ENCODE measurements at places on chromosomes 3 and 15. TPM values are rescaled to one million over a fixed set of nuclear protein-coding genes. Genes with fewer than 3 reads are reported as not detected.

Gene GRAMD2A
- total RNA-seq, result not detected

Gene SERINC4
- not detected for total RNA-seq

Gene GOLGA8T
- total RNA-seq, result 0.26 TPM

Gene GATM
- 1,064 TPM for total RNA-seq

Gene SAMD7
- total RNA-seq, result not detected

Gene AMIGO3
- 2.0 TPM for total RNA-seq

Gene FANCD2OS
- not detected for total RNA-seq

Gene GP5
- not detected for total RNA-seq

GRCh38 chr15:89628301-89628700 is 27.0 kb downstream of the KIF7 start:
- DNase-seq, result no peak
- no peak overlapping the region for H3K27ac ChIP-seq
- H3K27me3 ChIP-seq, result no peaks in the 10 kb centered on the region
- no peaks in the 10 kb centered on the region for H3K36me3 ChIP-seq

DNA sequence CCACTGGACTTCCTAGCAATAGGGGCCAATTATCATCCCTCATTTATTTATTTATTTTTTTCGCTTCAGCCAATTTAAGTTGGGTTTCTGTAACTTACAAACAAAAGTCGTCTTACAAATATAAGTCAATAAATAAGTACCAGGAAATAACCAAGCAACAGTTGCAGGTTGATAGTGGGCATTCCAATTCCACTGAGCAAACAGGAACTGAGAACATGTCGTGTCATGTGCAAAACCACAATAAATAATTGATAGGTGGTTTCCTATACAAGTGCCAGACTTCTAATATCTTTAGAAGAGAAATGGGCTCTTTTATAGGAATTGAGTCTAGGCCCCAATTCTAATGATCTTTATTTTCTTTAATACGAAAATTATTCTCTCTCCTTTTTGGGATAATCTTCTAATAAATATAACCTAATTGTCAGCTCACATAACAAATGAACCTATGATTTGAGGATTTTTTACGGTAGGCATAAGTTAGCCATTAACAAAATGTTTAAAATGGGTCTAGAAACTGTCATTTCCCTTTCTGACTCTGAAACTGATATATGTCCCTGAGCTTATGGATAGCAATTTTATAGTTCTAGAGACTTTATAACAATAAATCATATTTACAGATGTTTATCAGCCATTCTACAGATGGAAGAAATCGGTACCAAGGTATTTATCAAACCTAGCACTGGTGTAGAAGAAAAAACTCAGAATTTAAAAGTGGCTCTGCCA is 571.8 kb downstream of the FOXP1 start:
- H3K4me1 ChIP-seq, result peaks cover 58% of the 10 kb centered on the region
- H3K27ac ChIP-seq, result peak overlapping the region; percentile 4
- H3K27me3 ChIP-seq, result no peaks in the 10 kb centered on the region
- peaks cover 7% of the 10 kb centered on the region for H3K36me3 ChIP-seq
- no peak overlapping the region for H3K4me3 ChIP-seq

- peaks cover 5% of the 10 kb centered on the region for H3K36me3 ChIP-seq
- no peak for DNase-seq
- no peaks in the 10 kb centered on the region for H3K27me3 ChIP-seq
- no peak overlapping the region for H3K4me3 ChIP-seq
These were observed 4.4 kb downstream of the HYAL2 start for GRCh38 chr3:50318163-50318562.

DNA sequence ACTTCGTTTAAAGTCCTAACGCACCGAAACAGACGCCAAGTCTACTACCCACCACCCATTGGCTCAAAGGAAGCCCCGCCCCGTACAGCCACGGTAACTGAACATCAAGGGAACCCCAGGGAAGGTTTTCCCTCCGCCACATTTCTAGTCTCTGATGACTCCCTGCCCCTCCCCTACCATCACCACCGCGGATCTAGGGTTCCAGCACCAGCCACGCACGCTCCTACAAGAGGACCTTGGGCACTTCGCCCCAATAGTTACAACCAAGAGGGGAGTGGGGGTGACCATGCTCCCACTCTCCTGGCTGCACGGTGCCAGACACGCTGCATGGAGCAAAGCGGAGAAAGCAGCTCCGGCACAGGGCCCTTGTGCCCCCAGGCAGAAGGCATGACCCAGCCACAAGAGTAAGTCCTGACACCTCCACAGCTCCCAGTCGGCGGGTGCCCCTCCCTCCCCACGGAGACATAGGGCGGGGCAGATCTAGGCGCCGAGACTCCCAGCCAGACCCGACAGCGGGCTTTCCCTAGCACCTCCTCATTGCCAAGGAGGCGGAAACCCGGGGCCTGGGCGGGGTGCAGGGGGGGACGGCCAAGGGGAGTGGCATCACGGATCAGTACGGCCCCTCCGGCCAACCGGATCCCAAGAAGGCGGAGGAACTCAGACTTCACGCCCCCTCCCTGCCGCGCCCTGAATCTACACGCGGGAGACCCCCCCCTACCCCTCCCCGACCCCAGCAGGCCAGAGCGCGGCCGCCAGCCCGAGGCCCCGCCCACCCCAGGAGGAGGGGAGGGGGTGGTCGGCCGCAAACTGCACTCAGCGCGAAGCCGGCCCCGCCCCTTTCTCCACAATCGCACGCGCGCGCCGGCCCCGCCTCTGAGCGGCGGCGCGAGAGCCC is 936 bp downstream of the SIN3A start:
- H3K36me3 ChIP-seq, result no peaks in the 10 kb centered on the region
- peak overlapping the region; percentile 93 for H3K27ac ChIP-seq
- H3K4me1 ChIP-seq, result peaks cover 23% of the 10 kb centered on the region

- peaks cover 44% of the 10 kb centered on the region for H3K4me1 ChIP-seq
- H3K27me3 ChIP-seq, result no peaks in the 10 kb centered on the region
- no peak for DNase-seq
These were observed 32.6 kb downstream of the UBE3A start for GRCh38 chr15:25406261-25406660.

DNA sequence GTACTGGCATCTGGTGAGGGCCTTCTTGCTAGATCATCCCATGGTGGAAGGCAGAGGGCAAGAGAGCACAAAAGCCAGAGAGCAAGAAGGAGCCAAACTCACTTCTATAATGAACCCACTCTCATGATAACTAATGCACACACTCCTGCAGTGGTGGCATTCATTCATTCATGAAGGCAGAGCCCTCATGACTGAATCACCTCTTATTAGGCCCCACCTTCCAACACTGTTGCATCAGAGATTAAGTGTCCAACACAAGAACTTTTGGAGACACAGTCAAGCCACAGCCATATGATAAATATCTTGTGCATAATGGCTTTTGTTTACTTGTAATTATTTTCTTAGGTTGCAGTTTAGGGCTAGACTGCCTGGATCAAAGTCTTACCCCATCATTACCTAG is 182.7 kb downstream of the TIGIT start:
- no peak for DNase-seq
- H3K4me3 ChIP-seq, result no peak overlapping the region
- peaks cover 4% of the 10 kb centered on the region for H3K4me1 ChIP-seq
- no peak overlapping the region for H3K27ac ChIP-seq
- no peaks in the 10 kb centered on the region for H3K27me3 ChIP-seq

DNA sequence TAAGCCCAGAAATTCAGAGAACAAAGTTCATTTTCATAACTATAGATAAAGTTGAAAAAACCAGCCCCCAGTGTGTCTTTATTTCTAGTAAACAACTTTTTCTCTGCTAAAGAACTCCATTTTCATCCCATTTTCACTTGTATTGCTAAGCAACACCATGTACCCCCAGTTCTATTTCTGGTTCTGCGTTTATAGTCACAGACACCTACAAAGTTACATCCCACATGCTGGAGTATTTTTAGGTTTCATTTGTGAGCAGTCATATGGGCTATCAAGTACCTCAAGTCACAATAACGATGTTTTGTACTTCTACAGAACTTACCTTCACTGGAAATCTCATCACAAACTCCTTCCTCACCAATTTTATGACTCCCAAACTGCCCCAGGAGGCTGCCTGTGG is 236.5 kb downstream of the RSL24D1 start:
- no peaks in the 10 kb centered on the region for H3K36me3 ChIP-seq
- no peak for DNase-seq
- no peaks in the 10 kb centered on the region for H3K27me3 ChIP-seq
- H3K4me3 ChIP-seq, result no peak overlapping the region
- H3K4me1 ChIP-seq, result no peaks in the 10 kb centered on the region

- H3K4me3 ChIP-seq, result no peak overlapping the region
- no peaks in the 10 kb centered on the region for H3K27me3 ChIP-seq
- peak overlapping the region; percentile 61 for H3K27ac ChIP-seq
- peaks cover 41% of the 10 kb centered on the region for H3K4me1 ChIP-seq
These were observed 109.5 kb downstream of the RPLP1 start for GRCh38 chr15:69562116-69562515.

DNA sequence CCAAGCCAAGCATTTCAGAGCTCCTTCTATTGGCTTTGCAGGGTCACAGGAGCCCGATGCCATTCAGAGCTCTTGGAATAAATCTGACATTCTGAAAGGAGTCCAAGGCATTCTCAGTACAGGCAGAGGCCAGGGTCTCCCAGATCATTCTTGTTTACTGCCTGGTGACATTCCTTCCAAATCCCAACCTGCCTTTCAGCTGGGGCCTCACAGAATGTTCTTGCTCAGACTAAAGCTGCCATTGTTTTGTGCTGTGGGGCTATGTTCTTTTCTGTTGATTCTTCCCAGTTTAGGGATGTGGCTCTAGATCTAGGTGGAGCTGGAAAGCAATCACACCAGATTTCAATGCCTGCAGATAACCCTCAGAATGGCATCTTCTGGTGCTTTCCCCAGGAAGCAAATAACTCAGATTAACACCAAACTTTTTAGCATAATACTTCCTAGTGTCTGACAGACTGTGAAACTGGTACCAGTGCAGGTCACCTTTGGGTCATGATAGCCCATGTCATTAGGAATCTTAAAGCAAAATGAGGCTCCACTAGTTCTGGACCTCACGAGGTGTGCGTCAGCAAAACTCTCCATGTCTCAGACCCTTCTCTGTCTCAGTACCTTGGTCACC is 166.9 kb downstream of the CHST2 start:
- no peak overlapping the region for H3K27ac ChIP-seq
- H3K27me3 ChIP-seq, result no peaks in the 10 kb centered on the region
- no peaks in the 10 kb centered on the region for H3K36me3 ChIP-seq
- no peaks in the 10 kb centered on the region for H3K4me1 ChIP-seq
- no peak overlapping the region for H3K4me3 ChIP-seq

GRCh38 chr15:85507114-85507513 is 126.7 kb downstream of the AKAP13 start:
- H3K27ac ChIP-seq, result no peak overlapping the region
- H3K4me3 ChIP-seq, result no peak overlapping the region
- H3K27me3 ChIP-seq, result no peaks in the 10 kb centered on the region
- no peaks in the 10 kb centered on the region for H3K4me1 ChIP-seq

- H3K27ac ChIP-seq, result no peak overlapping the region
- H3K36me3 ChIP-seq, result no peaks in the 10 kb centered on the region
- DNase-seq, result no peak
- no peak overlapping the region for H3K4me3 ChIP-seq
- H3K27me3 ChIP-seq, result no peaks in the 10 kb centered on the region
These were observed 2.3 kb upstream of the TEX264 start for GRCh38 chr3:51668756-51669155.

- H3K27me3 ChIP-seq, result no peaks in the 10 kb centered on the region
- DNase-seq, result no peak
- no peaks in the 10 kb centered on the region for H3K36me3 ChIP-seq
- no peak overlapping the region for H3K4me3 ChIP-seq
- no peak overlapping the region for H3K27ac ChIP-seq
- no peaks in the 10 kb centered on the region for H3K4me1 ChIP-seq
These were observed 85.9 kb upstream of the KLHL25 start for GRCh38 chr15:85880501-85881190.

DNA sequence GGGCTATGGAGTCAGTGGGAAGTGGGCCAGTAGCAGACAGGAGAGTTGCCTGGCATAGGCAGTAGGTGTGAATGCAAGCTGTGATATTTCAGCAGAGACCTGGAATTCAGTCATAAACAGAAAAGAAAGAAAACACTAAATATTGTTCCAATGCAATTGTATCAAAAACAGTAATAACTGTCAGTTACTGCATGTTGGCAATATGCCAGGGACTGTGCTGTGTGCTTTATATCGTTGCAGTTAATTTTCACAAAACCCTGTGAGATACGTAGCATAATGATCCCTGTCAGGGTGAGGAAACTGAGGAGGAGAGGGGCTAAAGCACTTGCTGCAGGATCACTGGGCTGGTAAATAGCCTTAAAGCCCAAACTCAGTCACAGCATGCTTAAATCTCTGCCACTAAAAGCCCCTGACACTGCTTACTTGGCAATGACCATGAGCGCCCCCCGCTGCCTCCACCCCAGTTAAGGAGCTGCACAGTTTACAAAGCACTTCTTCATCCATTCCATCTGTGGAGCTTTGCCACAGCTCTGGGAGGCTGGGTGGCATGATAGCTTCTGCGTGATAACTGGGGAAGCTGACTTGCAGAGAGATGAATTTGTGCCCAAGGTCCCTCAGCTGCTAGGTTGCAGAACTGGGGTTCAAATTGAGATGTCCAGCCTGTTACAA is 3.9 kb downstream of the SLC6A1 start:
- H3K4me3 ChIP-seq, result no peak overlapping the region
- no peaks in the 10 kb centered on the region for H3K27me3 ChIP-seq
- no peak overlapping the region for H3K27ac ChIP-seq
- no peak for DNase-seq

- DNase-seq, result no peak
- no peaks in the 10 kb centered on the region for H3K4me1 ChIP-seq
- H3K4me3 ChIP-seq, result no peak overlapping the region
- H3K36me3 ChIP-seq, result no peaks in the 10 kb centered on the region
- H3K27me3 ChIP-seq, result no peaks in the 10 kb centered on the region
- no peak overlapping the region for H3K27ac ChIP-seq
These were observed 33.9 kb downstream of the SLC41A3 start for GRCh38 chr3:126050050-126050392.

GRCh38 chr3:143753456-143753855 is 94.8 kb downstream of the SLC9A9 start:
- no peaks in the 10 kb centered on the region for H3K4me1 ChIP-seq
- no peak overlapping the region for H3K27ac ChIP-seq
- DNase-seq, result no peak

GRCh38 chr3:459311-459670 is 262.7 kb downstream of the CHL1 start:
- no peaks in the 10 kb centered on the region for H3K36me3 ChIP-seq
- DNase-seq, result no peak
- H3K27me3 ChIP-seq, result no peaks in the 10 kb centered on the region
- no peak overlapping the region for H3K27ac ChIP-seq

- H3K4me1 ChIP-seq, result no peaks in the 10 kb centered on the region
- no peaks in the 10 kb centered on the region for H3K27me3 ChIP-seq
- H3K4me3 ChIP-seq, result no peak overlapping the region
- DNase-seq, result no peak
- no peak overlapping the region for H3K27ac ChIP-seq
These were observed 169.9 kb downstream of the SHQ1 start for GRCh38 chr3:72678380-72678779.
